ENCODE measurements at places on chromosomes 5 and 9.

- no peak for DNase-seq
Measured at GRCh38 chr9:120481248-120481647, 98.7 kb downstream of the CDK5RAP2 start.

DNA sequence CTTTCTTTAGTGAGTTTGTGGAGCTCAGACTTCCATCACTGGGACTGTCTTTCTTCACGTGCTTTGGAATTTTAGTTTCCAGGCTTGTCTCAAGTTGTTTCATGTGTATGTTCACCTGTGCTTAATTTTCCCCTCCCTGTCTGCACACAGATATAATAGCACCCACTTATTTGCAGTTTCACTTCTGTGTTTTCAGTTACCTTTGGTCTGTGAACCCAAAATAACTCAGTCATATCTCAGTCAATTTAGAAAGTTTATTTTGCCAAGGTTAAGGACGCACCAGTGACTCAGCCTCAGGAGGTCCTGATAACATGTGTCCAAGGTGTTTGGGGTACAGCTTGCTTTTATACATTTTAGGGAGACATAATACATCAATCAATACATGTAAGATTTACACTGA lies 330.4 kb downstream of the ICE1 start:
- DNase-seq: no peak

DNA sequence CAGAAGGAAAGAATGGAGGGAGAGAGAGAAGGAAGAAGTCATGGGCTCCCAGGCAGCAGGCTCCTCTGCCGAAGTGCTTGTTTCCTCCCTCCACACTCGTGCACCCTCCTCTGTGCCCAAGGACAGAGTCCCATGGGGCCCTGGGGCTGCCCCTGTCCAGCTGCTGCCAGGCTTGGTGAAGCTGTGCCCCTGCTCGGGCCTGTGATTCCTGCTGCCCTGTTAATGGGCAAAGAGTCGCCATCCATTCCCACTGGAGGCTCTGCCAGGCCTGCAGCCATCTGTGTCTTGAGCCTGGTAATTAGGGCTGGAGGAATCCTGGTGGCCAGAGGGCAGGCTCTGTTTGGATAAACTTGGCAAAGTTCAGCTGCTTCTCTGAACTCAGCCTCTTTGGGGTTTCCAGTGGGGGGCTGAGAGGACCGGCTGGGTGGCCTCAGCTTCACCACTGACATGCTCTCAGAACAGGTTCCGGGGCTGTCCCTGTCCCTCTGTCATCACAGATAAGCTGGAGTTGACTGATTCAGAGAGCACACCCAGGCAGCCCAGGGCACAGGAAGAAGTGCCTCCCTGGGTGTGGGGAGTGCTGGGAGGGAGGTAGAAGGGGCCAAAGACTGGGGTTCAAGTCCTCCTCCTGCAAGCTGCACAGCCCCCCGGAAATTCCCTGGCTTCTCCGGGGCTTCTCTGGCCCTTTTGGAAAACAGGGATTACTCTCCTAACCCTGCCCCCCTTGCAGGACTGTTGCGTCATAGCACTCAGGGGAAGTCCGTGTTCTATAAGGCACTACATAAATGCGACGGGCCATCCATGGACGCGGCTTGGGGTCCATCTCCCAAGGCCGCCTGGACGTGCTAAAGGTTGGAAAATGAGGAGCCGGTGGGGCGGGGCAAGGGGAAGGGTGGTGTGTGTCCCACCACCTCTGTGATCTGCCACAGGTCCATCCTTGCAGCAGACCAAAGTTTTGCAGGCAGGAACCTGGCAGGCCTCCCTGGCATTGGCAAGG lies 154.8 kb downstream of the PAX5 start:
- no peak for DNase-seq

GRCh38 chr5:120035181-120035580 lies 405.8 kb downstream of the FAM170A start:
- no peak for DNase-seq

- no peak for DNase-seq
Measured at GRCh38 chr5:86427158-86427557, 190.6 kb upstream of the COX7C start.

DNA sequence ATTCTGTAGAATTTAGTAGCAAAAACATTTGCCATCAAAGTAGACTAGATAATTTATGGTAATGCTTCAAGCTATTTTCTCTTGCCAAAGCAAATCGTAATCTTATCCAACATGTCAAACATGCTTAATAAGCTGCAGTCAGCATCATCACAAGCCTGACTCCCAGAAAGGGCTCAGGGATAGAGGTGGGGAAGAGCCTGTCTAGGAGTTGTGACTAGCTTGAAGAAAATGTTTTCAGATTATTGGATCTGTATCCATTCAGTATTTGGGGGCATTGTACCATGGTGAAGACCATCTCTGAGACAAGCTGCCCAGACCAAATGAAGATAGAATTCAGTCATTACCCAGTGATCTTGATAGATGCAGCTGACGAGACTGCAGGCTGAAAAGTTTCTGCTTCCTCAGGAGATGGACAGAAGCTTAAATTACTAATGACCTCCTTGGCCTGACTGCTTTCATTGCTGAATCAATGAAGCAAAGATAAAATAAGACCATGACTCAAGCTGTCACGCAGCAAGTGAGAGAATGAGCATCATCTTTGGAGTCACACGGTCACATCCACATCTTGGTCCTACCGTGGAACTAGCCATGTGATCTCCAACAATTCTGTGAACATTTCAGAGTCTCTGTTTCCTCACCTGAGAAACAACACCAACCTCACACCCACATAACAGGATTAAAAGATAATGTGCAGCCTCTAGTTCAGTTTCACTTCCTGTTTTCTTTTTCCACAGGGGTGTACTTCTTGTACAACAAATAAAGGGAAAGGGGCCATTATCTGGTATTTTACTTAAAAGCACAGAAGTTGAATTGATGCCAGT lies 9.4 kb downstream of the ERAP2 start:
- DNase-seq: no peak

DNA sequence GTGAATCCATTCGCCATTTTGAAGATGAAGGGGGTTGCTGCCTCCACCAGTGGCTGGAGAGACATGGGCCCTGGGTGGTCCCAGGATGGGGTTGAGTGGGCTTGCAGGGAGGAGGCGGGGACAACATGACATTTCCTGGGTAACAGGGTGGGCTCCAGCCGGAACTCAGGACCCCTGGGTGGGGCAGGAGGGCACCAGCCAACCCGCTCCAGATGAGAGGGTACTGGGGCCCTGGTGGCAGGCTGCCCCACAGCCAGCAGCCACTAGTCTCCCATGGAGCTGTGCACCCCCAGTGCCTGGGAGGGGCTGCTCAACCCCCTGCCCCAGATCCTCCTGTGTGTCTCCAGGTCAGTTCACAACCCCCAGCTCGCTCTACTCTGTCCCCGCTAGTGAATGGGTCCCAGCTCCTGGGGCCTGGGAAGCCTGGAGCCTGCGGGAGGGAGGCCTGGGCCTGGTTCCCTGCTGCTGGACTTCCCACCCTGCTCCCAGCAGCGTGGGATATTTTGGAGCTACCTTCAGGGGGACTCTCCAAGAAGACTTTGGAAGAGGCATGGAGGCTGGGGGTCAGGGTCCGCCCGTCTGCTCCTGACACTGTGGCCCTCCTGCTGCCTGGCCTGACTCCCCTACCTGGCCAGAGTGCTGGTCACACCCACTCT lies 55.9 kb downstream of the AHRR start:
- DNase-seq: no peak

- DNase-seq: no peak
Measured at GRCh38 chr5:138843316-138844124, 31.6 kb downstream of the LRRTM2 start.

DNA sequence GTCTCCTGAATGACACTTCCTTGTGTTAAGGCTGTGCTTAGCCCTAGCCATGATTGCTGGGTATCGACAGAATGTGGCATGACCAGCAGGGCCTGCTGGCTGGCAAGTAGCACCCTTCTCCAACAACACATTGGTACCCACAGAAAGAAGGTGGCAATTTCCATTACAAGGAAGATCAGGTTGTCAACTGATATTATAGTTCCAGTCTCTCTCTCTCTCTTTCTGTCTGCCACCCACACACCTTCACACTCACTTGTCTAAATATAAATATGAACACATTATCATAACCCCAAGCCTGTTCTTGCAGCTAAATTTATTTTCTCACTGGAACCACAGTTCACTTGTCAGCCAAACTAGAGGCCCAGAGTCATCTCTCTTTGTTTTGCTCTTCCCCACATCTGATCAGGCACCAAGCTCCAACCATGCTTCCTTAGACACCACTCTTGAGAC lies 408.1 kb upstream of the PIK3R1 start:
- no peak for DNase-seq

DNA sequence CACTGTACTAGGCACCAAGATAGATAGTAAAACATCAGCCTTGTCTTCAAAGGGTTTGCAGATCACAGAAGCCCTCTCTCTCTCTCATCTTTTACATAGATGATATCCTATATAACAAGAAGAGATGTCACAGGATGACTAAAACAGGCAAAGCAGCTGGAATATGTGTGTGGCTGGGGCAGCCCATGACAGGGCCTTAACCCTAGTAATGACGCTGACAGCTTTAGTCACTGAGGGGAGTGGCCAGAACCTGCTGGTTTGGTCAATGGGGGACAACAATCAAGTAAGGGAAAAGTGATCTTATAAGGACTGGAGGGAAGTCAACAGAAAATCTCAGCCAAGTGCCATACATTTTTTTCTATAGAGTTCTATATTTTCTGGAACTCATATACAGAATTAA lies 41.9 kb upstream of the RIC1 start:
- no peak for DNase-seq

GRCh38 chr9:108213511-108213910 lies 642.3 kb downstream of the ACTL7B start:
- DNase-seq: no peak

DNA sequence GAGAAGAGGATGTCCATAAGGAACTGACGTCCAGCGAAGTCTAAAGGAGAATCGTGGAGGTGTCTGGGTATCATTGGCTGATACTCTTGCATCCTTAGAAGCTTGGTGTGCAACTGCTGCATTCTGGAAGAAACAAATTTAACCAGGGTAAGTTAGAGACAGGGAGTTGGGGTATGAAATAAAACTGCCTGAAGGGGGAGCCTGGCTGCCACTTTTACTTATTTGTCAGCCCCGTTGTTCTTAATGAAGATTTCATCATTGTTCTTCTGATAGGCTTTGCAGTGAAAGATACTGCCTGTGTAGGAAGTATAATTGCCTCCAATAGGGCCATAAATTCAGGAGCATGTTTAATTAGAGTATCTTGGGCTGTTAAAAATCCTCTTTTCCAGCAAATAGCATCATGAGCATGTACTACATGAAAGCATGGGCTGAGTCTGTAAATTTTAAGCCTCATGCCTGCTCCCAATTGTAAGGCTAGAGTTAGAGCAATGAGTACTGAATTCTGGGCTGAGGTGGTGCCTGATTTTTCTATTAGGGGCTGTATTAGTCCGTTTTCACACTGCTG lies 1264.5 kb upstream of the ACO1 start:
- no peak for DNase-seq

- DNase-seq: no peak
Measured at GRCh38 chr5:40381676-40382363, 297.9 kb upstream of the PTGER4 start.

- DNase-seq: no peak
Measured at GRCh38 chr5:67353500-67354450, 157.2 kb upstream of the CD180 start.

GRCh38 chr9:69174616-69175463 lies 763 bp downstream of the TJP2 start:
- no peak for DNase-seq

DNA sequence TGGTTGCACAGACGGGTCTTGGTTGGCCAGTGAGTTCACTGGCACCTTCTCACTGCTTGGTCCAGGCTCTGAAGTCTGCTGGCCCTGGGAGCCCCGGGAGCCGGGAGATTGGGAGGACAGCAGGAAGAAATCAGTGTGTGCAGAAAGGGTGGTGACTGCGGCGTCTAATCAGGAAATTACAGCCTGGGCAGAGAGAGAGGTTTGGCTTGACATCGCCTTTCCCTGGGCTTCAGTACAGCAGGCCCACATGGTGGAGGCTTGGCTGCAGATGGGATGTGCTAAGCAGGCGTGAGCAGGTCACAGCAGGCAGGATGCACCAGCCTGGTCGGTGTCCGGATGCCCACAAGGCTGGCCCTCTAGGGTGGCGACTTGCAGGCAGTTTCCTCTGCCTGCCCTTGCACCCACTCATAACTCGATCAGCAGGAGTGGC lies 17.2 kb downstream of the PITX1 start:
- no peak for DNase-seq

DNA sequence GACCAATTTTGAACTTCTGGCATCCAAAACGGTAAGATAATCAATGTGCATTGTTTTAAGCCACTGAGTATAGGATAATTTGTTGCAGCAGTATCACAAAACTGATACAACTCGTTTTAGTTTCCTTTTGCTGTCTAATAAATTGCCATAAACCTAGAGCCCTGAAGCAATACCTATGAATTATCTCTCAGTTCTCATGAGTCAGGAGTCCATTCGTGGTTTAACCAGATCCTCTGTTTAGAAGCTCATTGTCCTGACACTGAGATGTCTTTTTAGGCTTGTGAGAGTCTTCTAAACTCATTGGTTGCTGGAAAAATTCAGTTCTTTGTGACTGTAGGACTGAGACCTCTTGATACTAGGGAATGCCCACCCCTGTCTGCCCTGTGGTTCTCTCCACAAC lies 262.9 kb downstream of the SEMA5A start:
- no peak for DNase-seq

DNA sequence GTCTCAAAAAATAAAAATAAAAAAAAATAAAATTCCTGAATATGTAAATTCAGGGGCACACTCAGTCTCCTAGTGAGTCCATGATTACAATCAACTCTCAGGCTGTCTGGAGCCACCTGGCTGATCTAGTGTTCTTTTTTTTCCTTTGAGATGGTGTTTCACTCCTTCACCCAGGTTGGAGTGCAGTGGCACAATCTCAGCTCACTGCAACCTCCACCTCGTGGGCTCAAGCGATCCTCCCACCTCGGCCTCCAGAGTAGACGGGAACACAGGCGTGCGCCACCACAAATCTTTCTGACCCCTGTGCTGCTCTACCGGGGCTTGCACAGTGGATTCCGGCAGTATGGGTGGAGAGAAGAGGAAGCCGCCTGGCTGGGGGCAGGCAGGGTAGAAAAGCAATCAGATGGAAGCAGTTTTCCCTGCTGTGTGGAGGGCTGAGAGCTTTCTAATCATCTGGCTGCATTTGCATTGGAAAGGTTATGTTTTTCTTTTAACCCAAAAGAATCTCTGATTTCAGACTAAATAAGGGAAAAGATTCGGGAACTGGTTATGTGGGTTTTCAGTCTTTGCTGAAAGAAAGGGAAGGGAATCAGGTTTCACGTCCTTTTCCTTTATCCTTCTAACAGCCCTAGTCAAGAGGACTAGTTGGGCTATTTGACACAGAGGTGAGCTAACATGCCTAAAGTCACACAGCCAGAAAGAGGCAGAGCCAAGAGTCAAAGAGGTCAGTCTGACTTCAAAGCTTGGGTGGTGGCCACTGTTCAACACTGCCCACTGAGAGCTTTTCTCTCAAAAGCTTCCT lies 26.3 kb upstream of the CORO2A start:
- DNase-seq: no peak

- no peak for DNase-seq
Measured at GRCh38 chr5:139650689-139651042, 2.5 kb downstream of the CXXC5 start.

- DNase-seq: no peak
Measured at GRCh38 chr5:174378121-174378874, 332.8 kb downstream of the NSG2 start.
